HFF-Myc (cell line): ENCODE measurements at places on chromosomes 6 and 20.

DNA sequence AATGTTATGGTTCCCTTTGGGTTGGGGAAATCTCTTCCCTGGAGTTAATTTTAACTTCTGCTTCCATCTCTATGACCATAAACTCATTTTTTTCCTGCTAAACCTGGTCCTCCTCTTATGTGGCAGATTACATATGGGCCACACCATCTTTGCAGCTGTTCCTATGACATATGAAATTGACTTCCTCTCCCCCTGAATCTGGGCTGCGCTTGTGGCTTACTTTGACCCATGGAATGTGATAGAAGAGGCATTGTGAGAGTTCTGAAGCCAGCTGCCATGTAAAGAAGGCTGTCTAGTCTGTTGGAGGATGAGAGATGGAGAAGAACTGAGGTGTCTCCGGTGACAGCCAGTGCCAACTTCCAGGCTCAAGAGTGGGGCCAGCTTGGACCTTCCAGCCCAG, 100.1 kb downstream of the CDC5L start:
- no peak for DNase-seq

DNA sequence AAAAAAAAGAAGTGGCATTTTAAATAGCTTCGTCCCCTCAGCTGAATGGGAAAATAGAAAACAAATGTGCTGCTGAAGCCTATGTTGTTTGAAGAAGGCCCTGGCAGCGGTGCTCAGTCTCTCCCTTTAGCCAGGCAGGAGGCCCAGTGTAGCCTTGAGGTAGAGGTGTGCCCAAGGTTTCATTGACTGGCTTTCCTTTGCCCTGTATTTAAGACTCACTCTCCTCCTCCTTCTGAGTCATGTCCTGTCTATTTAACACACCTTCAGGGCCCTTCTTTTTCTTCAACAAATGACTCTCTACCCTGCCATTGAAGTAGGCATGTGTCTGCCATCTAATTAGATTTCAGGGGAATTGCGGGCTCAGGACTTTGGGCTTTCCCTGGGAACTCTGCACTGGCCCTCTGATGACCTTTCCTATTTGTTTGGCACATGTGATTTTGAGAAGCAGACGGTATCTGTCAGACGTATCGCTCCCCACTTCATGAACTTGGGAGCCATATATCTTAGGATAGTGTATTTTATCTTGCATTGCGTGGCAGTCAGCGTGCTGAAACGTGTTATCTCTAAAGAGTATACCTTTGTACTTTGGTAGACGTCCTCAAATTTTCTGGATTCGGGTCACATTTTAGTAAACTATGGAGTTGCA, 4.3 kb downstream of the TJAP1 start:
- DNase-seq = no peak

GRCh38 chr6:6178795-6179194, 141.7 kb downstream of the F13A1 start:
- DNase-seq = no peak

GRCh38 chr20:10427060-10427692, 6.8 kb downstream of the MKKS start:
- no peak for DNase-seq

DNA sequence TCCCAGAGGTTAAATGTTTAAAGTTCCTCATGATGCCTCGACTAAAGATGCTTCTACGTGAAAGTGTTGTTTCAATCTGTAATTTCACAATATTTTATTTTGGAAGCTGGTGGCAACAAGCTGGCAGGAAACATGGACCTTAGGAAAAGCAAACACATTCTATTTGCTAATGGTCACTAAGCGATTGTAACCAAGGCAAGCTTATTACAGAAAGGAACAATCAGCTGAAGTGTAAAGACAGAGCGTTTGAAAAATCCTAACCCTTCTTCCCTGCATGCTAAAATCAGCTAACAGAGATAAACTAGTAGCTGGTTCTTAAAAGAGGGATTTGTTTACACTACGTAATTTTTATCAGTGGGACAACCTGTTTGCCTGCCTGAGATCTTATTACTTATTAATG, 50.0 kb downstream of the IL20RA start:
- DNase-seq = no peak

GRCh38 chr20:17524560-17524959, 6.6 kb downstream of the BFSP1 start:
- no peak for DNase-seq

DNA sequence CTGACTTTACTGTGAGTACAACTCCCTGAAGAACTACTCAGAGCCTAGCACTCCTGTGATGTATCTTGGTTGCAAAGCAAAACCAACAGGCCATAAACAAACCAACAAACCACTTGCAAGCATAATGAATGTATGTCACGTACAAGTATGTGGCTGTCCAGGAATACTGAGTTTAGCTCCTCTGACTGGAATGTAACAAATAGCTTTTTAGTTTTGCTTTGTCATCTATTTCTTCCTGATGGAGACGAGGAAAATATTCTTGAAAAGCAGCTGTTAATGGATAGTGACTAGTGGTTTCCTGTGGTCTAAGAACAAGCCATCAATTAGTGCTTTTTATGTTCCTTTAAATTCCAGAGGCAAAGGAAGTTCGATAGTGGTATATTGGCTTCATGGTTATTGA, 101.9 kb upstream of the LY86 start:
- DNase-seq = no peak

GRCh38 chr20:48459722-48460395, 367.9 kb downstream of the PREX1 start:
- no peak for DNase-seq

GRCh38 chr6:35287671-35288396, 9.8 kb upstream of the DEF6 start:
- no peak for DNase-seq

GRCh38 chr20:7967199-7967844, 27.1 kb upstream of the HAO1 start:
- DNase-seq = no peak

DNA sequence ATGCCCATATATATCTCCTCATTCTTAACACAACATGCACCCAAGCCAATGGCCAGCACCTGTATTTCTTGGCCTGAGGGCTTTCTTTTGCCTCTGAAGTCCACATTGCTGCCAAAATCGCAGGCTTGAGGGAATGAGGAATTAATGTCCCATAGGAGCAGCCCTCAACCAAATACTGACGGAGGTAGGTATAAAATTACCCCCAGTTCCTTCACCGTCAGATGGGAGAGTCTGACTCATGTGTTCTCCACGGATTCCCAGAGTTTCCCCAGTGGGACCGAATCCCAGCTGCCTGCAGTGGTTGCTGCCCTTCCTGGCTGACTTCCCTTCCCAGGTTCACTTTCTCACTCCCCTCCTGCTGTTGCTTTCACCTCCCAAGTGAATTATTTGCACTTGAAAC, 602.2 kb upstream of the NOX3 start:
- DNase-seq = no peak

GRCh38 chr6:144745439-144745838, 460.3 kb downstream of the UTRN start:
- DNase-seq = no peak

- DNase-seq = no peak
Observed at GRCh38 chr6:80974579-80974978, 777.9 kb downstream of the TENT5A start.

DNA sequence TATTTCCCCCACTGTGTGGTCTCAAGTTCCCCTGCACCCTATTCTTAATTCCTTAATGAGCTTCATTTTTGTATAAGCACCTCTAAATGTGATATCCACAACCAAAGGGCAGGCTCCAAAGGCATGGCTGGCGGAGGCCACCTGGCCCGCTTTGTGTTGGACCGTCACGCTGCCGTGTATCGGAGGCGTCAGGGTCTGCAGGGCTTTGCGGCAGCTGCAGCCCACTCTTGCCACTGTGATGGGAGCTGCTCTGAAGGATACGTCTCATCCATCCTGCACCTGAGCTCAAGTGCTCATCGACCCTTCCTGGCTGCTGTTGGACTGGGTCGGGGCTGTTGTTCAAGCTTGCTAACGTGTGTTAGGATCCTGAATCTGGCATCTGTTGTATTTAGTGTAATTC, 177.6 kb downstream of the ARID1B start:
- no peak for DNase-seq

- DNase-seq = no peak
Observed at GRCh38 chr20:22791877-22792525, 207.6 kb upstream of the FOXA2 start.

GRCh38 chr20:13322198-13322597, 101.1 kb downstream of the ISM1 start:
- no peak for DNase-seq

- DNase-seq = no peak
Observed at GRCh38 chr6:26156850-26157250, 69.6 kb downstream of the HFE start.

- DNase-seq = no peak
Observed at GRCh38 chr20:52191916-52192718, 538 bp upstream of the ZFP64 start.

GRCh38 chr20:34715384-34715783, 11.2 kb downstream of the TP53INP2 start:
- DNase-seq = no peak

- no peak for DNase-seq
Observed at GRCh38 chr6:135382182-135382628, 115.3 kb downstream of the AHI1 start.

DNA sequence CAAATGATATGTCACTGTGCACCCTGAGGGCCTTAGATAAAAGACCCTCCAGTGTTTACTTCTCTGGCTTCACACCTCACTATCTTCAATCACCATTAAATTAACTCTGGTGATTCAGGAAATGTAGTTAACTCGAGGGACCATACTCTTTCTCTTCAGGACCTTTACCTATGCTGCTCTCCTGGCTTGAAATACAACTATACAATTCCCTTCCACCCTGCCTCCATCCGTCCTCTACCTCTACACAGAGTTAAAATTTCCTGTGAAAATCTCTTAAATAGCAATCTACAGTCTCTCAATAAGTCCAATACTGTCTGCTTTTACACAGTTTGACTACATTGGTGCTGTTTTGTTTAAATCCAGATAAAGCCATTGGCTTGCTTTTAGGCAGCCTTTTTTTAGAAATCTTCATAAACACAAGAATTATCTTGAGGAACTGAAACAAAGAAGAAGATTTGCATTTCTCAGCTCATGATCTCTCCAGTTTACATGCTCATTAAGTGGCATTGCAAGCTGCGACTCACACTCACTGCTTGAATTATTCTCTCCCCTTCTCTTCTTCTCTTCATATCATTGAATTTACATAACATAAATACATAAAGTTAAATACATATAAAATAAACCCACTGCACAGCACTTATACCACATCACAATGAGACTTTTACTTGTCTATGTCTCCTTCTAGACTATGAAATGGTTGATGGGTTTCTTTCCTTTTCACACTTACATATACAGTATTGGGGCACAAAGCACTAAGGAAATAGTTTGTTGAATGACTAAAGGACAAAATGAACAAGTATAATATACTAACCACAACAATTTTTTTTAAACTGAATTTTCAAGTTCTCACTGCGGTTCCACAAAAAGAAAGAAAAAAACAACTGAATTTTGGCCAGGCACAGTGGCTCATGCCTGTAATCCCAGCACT, 239.0 kb upstream of the KCNQ5 start:
- DNase-seq = no peak

GRCh38 chr20:39676241-39676640, 714.1 kb downstream of the DHX35 start:
- no peak for DNase-seq

DNA sequence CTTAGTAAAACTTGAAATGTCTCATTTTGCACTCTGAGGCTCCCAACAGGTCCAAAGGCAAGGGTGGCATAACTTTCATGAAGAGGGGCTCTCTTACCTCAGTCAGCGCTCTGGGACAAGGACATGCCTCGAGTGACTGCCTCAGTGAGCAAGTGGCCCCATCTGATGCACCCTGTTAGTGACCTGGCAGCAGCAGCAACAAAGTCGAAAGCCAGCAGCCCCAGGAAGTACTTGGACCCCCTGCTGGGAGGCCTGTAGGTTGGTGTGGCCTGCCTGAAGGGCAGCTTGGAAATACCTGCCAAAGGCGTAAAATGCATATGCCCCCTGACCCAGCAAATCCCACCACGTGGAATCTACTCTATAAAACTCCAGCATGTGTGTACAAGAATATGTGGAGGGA, 13.2 kb downstream of the MAP1LC3A start:
- DNase-seq = no peak

- no peak for DNase-seq
Observed at GRCh38 chr20:17885544-17885943, 83.0 kb downstream of the SNX5 start.

DNA sequence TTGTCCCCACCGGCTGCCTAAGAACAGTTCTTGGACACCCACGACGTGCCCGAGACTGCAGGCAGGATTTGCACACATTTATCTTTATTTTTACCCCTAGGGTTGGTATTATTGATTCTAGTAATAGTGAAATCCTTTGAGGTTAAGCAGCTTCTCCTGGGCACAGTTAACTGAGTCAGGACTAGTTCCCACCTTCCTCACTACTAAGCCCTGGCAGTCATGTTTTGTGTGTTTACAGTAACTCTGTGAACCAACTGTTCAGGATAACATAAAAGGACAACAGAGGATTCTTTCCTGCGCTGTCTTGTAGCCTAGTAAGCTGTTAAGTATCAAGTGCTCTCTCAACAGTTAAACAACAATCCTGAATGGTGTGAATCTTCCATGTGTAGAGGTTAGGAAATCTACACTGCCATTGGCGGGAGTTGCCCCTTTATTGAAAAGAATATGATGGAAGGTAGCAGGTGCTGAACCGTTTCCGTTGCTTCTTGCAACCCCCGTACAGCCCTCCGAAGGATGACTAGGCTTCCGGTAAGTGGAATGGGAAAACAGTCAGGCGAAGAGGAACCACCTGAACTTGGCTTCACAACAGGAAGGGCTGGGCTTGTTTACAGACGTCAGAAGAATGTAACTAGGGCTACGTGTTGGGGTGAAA, 979 bp upstream of the SOD2 start:
- no peak for DNase-seq

- DNase-seq = no peak
Observed at GRCh38 chr6:107571354-107571753, 81.4 kb downstream of the SOBP start.

GRCh38 chr6:127459231-127459641, at the start of gene KIAA0408:
Gene KIAA0408, minus strand, starts transcription at chr6:127459389. Its CDS starts 5,408 bp downstream, at chr6:127453981.
- DNase-seq = no peak

GRCh38 chr6:56220078-56220477, 27.3 kb downstream of the COL21A1 start:
- no peak for DNase-seq

- DNase-seq = no peak
Observed at GRCh38 chr6:110332281-110332680, 25.9 kb downstream of the METTL24 start.

GRCh38 chr6:93047033-93047432, 372.3 kb downstream of the EPHA7 start:
- DNase-seq = no peak

DNA sequence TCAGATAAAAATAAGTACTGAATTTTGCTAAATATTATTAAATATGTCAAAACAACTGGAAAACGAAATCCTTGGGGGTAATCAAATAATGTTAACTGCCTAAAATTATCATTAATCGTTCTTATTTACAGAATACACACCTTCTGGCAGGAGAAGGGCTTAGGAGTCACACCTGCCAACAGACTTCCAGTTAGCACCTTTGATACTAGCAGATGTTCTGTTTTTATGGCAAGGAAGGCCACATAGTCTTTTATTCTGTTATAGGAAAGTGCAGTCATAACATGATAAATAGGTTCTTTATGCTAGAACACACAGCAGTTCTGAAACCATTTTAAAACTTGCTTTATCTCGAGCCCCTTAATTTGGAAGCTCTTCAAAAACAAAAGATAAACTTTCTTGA, 464.1 kb downstream of the UTRN start:
- no peak for DNase-seq
